Hematopoietic multipotent progenitor cell treated with erythropoietin and hydrocortisone succinate and interleukin-3 and kit ligand, for 17 days (in vitro differentiated cells): ENCODE measurements at places on chromosomes 3 and 15.

DNA sequence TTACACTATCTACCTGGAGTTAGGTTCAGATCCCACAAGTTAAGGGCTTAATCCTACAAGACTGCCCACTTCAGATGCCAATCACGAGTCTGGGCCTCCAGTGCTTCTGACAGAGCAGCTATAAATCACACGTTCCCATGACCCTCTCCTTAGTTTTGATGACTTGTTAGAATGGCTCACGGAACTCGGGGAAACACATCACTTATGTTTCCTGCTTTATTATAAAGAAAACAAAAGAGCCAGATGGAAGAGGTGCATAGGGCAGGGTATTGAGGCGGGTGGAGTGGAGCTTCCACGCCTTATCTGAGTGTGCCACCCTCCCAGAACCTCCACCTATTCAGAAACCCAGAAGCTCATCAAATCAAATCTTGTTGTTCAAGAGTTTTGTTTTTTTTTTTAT lies 170.8 kb downstream of the MOBP start:
- no peak for DNase-seq

GRCh38 chr3:127750226-127751031 lies 71.9 kb downstream of the MGLL start:
- DNase-seq, result no peak

DNA sequence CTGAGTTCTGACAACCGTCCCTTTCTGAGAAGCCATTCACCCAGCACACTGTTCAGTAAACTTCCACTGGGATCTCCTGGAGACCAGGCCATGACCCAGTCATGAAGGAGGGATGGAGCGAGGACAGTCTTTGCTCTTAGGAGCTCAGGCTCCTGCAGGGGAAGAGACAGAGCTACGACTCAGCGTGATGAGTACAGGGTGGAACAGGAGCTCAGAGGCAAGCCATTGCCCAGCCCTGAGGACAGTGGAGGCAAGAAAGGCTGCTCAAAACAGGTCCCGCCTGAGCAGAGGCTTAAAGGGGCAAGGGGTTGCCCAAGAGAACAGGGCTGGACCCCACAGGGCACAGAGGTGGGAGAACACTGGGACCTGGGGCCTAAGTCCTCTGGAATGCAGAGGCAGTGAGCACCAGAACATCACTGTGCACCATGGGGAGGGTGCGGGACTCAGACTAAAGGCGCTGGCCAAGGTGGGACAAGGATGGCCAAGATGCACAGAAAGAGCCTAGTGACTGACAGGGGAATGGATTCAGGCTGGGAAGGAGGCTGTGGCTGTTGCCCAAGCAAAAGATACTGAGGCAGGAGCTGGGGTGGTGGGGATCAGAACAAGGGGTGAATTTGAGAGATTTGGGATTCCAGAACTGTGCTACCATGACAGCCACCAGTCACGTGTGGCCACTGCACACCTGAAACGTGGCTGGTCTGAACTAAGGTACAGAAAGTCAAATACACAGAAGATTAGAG lies 25.8 kb downstream of the TMEM43 start:
- DNase-seq, result no peak

- no peak for DNase-seq
Observed at GRCh38 chr15:76929011-76929760, 2.4 kb upstream of the RCN2 start.

GRCh38 chr15:66876421-66876730 lies 174.3 kb downstream of the SMAD6 start:
- DNase-seq, result no peak

DNA sequence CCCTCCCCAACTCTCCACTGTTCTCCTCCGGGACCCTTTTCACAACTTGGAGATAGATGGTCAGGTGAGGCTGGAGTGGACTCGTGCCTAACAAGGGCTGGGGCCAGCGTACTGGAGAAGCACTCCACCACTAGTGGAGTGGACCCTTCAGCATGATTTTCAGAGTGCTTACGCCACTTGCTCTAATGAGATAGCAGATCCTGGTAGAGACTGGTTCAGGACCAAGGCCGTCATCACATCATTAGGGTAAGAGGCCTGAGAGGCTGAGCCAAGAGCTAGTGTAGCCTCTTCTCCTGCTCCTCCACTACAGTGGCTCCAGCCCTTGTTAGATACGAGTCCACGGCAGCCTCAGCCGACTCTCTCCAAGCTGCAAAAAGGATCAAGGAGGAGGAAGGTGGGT lies 66.9 kb upstream of the NTRK3 start:
- DNase-seq, result no peak

- no peak for DNase-seq
Observed at GRCh38 chr15:100728371-100729201, 126.2 kb downstream of the ASB7 start.

DNA sequence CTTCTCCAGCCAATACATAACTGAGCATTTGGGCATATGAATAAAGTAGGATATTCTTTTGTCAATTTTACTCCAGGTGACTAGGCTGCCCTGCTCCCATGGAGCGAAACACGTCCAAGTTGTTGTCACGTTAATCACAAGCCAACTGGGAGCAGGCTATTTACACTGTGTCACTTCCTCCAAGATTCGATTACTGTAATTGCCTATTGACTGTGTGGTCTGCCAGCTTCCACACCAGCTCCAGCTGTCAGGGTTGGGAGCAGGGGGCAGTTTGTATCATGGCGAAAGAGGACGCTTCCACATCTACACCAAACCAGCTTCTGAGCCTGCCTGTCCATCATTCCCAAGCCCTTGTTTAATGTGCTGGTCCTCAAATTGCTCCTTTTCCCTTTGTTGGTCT lies 89.2 kb upstream of the RORA start:
- DNase-seq, result no peak

- no peak for DNase-seq
Observed at GRCh38 chr3:191356631-191357439, 26.5 kb upstream of the UTS2B start.

- DNase-seq, result no peak
Observed at GRCh38 chr3:17833786-17834559, 91.5 kb upstream of the TBC1D5 start.

GRCh38 chr15:38894243-38894948 lies 329.8 kb upstream of the RASGRP1 start:
- DNase-seq, result no peak

- DNase-seq, result no peak
Observed at GRCh38 chr15:22227411-22228100, 147.2 kb downstream of the OR4M2 start.

DNA sequence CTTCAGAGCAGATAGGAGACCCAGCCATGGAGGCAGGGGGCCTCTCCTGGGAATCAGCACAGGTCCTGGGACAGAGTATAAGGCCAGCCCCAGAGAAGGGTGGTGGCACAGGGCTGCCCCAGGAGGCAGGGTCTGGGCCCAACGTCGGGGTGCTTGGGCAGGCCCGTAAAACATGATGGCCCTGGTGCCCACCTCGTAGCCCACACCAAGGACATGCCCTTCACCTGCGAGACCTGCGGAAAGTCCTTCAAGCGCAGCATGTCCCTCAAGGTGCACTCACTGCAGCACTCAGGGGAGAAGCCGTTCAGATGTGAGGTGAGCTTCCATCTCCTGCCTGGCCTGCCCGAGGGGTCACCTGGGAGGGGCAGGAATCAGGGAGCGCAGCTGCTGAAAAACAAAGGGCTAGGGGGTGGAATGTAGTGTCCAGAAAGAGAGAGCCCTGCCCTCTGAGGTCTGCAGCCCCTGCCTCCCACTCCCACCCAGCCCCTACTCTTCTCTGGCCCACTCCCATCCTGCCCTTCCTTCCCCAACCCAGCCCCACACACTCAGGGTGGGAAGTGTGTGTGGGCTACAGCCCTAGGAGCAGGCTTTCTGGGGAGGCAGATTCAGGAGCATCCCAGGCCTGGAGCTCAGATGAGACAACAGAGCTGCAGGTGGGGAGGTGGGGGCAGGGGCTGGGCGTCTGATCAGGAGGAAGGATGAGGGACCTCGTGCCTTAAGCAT lies 9.5 kb downstream of the ZBTB47 start:
- DNase-seq, result no peak

GRCh38 chr15:85008474-85009260 lies 27.0 kb downstream of the PDE8A start:
- DNase-seq, result no peak

DNA sequence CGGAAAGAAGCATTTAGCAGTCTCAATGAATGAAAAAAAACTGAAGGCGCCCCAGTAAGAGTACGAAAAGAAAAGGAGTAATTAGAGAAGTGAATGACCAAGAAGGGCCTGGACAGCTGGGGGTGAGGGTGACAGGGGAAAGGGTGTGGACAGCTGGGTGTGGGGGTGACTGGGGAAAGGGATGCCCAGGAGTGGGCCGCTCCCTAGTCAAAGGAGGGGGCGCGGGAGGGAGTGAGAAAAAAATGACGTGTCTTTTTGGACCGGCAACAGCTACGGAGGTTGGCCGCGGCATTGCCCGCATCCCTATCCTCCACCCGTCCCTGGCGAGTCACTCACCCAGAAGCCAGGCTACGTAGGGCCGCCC lies 274 bp upstream of the ZCWPW2 start:
- DNase-seq, result no peak

- no peak for DNase-seq
Observed at GRCh38 chr15:83379579-83379959, 67.6 kb upstream of the SH3GL3 start.

DNA sequence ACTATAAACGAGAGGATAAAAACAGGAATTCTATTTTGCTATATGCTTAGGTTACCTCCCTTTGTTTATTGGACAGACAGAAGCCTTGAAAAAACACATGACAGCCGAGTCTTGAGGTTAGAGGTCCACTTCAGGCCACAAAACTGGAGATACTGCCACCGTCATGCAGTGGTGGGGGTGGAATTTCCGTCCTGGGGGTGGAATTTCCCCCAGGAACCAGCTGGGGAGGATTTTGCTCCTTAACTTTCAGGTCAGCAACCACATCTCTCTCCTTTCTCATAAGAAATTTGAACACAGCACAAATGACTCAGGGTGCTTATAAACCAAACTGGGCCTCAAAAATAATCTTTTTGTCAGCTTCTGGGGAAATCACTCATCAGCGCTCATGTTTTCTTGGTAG lies 545.8 kb upstream of the ADAMTS9 start:
- no peak for DNase-seq

- DNase-seq, result no peak
Observed at GRCh38 chr3:3105246-3105645, 4.9 kb downstream of the IL5RA start.

- DNase-seq, result no peak
Observed at GRCh38 chr15:67385971-67386370, 131.4 kb downstream of the IQCH start.

DNA sequence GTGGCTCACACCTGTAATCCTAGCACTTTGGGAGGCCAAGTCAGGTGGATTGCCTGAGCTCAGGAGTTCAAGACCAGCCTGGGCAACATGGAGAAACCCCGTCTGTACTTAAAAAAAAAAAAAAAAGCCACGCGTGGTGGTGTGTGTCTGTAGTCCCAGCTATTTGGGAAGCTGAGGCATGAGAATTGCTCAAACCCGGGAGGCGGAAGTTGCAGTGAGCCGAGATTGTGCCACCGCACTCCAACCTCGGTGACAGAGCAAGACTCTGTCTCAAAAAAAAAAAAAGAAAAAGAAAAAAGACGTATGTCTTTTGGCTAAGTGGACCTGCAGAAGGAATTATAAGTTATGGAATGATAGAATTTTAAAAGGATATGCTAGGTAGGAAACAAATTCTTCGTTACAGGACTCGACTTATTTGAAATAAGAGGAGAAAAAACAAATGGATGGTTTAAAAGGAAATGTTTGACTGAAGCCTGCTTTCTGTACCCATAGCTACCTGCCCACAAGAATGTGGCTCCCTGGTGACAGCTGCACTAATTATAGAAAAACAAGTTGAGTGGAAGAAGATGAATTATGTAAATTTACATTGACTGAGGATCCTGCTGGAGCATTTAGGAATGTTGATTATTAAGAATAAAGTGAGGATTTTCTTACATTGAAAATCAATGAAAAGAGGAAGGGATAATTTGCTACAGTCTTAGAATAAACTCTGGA lies 36.0 kb upstream of the SKIL start:
- no peak for DNase-seq

DNA sequence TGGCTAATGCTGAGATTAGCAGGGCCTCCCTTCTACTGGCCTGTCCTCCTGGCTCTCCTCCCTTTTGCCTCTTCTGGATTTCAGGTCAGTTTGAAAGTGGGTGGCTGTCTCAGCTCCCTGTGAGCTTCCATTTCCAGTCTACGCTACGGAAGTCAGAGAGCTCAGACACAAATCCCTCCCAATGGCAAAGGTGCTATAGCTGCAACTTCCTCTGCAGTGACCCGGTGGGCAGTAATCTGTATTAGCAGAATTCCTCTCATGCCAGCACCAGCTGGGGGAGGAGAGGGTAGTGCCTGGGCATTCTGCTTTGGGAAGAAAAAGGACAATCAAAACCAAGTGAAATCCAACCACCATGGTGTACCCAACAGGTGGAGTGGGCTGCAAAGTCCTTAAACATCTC lies 171.4 kb downstream of the STT3B start:
- DNase-seq, result no peak

DNA sequence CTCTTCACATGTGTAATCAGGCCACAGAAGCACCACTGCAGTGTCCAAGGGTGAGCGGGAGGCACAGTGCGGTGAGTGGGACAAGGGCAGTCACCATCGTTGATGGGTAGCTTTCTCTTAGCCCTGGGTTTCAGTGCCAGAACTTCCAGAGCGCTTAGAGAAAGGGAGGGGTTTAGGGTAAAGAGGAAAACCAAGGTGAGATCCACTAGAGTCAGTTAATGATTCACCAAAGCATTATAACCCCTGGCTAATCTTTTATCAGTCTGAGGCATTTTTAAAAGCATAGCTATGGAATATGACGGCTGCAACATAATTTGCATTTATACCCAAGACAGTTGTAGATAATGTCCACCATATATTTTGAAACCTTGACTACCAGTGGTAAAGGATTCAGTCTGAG lies 94.8 kb downstream of the SHQ1 start:
- DNase-seq, result no peak

DNA sequence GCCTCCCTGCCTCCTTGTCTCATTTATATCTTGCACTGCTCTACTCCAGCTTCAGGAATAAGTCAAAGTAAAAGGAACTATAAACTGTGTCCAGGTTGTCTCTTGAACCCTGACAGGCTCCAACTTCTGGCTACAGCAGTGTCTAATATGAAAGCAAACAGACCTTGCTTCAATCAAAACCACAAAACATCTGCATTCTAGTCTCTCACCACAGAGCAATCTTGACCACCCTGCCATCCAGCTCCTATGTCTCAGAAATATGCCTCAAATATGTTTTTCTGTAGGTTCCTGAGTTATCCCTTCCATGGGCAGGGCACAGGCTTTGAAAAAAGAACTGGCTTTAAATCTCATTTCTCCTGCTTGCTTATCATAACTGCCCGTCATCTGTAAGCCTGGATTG lies 13.0 kb upstream of the RAMAC start:
- no peak for DNase-seq

DNA sequence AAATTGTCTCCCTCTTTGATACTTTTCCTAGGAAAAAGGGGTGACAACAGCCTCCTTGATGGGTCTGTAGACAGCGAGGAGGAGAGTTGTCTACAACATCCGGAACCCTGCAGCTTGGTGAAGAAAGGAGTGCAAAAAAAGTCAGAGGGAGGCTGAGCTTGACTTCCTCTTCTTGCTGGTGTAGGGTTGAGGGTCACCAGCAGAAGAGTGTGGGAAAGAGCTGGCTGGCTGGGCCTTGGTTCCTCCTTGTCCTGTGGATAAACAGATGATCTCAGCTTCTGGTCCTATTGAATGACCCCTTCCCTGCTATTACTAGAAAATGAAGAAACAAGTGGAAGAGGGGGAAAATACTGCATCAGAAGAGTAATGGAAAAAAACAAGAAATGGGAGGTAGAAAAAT lies 20.4 kb downstream of the SLC7A14 start:
- DNase-seq, result no peak
